ENCODE measurements at places on chromosomes 6 and 20.
A peak's percentile ranks its signal among the peaks of the same experiment; 100 is the strongest.

DNA sequence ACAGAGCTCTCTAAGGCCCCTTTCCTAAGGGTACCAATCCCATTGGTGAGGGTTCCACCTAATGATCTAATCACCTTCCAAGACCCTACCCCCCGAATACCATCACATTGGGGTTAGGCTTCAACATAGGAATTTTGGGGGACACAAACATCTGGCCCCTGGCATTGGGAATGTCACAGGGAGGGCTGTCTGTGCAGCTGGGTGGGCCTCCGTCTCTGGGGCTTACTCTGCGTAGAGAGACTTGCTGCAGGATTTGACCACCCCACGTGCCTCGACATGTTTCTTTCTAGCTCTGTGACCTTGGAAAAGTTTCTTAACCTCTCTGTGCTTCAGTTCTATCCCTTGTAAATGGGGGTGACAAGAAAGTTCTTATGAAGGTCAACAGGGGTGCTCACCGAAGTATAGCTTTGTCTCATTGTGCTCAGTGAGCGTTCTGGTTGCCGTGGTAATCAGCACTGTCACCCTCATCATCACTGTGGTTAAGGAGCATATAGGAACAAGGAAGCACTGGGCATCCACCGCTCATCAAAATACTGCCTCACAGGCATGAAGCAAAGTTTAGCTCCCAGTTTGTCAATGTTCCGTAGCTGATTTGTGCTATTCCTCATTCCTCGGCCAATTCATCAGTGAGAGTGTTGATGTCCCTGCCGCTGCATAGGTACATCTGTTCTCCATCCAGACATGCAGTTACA is 152.8 kb downstream of the SYCP2 start:
- DNase-seq: no peak

DNA sequence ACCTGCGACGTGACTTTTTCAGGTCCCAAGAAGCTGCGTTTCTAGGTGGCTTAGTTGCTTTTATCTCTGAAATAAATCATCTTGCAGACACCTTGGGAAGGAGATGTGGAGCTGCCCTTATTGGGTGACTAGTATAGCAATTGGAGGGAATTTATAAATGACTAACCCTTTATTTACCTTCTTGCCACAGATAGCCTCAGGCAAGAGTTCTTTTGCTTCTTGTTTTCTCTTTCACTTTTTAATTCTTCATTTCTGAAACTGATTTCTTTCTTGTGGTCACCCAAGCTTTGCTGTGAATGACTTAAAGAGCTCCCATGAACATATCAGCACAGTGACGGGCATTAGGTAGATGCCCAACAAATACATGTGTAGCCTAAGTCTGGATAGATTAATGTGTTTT is 3.0 kb downstream of the ADGRF4 start:
- peak; percentile 40 for DNase-seq

- no peak for DNase-seq
These were observed 117.8 kb downstream of the SLC23A2 start for GRCh38 chr20:4883546-4883945.

GRCh38 chr20:10318291-10319024 is 99.8 kb downstream of the SNAP25 start:
- no peak for DNase-seq

DNA sequence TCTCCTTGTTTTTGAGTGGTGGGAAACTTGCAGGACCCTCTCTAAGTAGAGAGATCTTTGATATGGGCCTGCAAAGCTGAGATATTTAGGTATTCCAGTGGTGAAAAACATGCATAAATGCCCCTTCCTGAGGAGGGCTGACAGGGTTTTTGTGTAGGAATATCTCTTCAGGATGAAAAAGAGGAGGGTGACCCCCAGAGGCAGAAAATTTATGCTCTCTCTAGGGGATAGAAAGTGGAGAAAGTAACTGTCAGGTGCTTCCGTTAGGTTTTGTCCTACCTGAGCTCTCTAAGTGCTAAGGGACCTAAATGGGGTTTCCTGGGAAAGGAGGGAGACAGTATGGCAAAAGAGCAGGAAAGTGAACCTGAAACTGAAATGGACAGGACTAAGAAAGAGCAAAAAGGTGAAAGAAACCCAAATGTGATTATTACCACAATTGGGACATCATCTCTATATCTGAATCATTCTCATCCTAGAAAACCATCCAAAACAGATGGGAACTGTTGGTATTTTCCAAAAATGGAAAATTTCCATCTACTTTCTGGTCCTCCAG is 2.0 kb downstream of the COL19A1 start:
- DNase-seq: no peak

DNA sequence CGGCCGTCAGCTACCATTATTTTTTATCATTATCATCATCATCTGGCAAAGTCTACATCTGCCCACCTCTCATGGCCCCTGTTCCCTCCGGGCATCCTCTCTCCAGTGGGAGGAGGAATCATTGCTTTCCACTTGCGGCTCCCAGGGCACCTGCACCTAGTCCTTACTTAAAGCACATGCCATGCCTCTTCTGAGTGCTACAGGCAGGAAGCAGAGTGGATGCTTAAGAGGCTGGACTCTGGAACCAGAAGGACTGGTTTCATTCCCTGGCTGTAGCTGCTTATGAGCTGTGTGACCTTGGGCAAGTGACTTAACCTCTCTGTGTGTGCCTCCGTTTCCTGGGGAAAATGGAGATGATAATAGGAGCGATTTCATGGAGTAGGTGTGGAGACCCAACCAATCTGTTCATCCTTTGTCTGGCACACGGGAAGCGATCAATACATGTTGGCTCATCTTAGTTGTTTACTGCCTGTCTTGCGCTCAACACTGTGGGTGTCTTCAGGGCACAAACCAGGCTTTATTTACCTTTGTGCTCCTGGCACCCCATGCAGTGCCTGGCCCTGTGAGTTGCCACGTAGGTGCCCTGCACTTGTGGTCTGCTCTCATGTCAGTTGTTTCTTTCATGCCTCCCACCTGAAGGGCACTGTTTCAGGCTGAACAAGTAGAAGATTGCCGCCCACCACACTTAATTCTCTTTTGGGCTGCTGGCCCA is 317.0 kb upstream of the SULF2 start:
- DNase-seq: no peak

- DNase-seq: no peak
These were observed 106.4 kb upstream of the PRSS16 start for GRCh38 chr6:27140999-27141528.

Data from GM13977 (cell line).